ENCODE measurements at places on chromosomes 7 and 10.
A peak's percentile ranks its signal among the peaks of the same experiment; 100 is the strongest.

DNA sequence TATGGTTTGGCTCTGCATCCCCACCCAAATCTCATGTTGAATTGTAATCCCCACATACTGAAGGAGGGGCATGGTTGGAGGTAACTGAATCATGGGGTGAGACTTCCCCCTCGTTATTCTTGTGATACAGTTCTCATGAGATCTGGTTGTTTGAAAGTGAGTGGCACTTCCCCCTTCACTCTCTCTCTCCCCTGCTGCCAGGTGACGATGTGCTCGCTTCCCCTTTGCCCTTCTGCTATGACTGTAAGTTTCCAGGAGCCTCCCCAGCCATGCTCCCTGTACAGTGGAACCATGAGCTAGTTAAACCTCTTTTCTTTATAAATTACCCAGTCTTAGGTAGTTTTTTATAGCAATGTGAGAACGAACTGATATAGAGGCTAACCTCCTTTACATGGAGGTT lies 16.6 kb downstream of the PLPP4 start:
- DNase-seq: no peak

GRCh38 chr10:21860718-21861117 lies 142.8 kb downstream of the DNAJC1 start:
- DNase-seq: no peak

- no peak for DNase-seq
Measured at GRCh38 chr10:124916098-124916584, 25.8 kb upstream of the ZRANB1 start.

DNA sequence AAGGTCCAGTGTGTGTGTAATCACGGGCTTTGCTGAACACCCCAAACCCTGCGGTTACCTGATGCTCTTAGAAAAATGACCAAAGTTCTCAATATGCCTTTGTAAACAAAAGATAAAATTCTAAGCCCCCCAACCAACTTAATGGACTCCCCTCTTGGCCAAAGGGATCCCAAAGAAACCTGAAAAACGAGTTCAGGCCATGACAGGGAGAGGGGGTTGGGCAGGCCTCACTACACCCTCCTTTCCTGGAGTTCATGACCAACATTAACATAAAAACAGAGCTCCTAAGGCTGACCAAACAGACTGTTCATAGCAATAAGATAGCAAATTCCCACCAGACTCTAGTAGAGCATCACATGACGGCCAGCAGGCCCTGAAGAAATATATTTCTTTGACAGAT lies 3.0 kb upstream of the VIPR2 start:
- no peak for DNase-seq

GRCh38 chr10:127444155-127444554 lies 105.0 kb upstream of the NPS start:
- DNase-seq: no peak

- DNase-seq: no peak
Measured at GRCh38 chr10:107803546-107803945, 639.0 kb upstream of the SORCS1 start.

GRCh38 chr10:103555325-103555649 lies 61.8 kb downstream of the NEURL1 start:
- DNase-seq: no peak

- no peak for DNase-seq
Measured at GRCh38 chr10:119119400-119119799, 15.5 kb downstream of the DENND10 start.

- DNase-seq: no peak
Measured at GRCh38 chr7:41568135-41568534, 134.8 kb downstream of the INHBA start.

DNA sequence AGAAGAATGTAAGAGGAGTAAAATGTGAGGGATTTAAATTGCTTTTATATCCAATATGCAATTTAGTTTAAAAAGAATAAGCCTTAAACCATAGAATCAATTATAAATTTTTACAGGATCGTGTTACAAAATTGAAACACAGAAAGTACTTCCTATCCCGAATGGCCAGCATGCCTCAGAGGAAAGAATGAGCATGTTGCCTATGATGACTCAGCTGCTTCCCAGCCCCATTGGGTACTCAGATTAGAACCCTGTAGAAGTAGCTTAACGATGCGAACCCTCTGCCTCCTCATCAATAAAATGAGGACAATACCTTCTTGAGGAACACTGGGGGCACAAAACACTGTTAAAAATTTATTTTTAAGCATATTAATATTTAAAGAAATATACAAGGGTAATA lies 113.4 kb upstream of the CDK1 start:
- no peak for DNase-seq

DNA sequence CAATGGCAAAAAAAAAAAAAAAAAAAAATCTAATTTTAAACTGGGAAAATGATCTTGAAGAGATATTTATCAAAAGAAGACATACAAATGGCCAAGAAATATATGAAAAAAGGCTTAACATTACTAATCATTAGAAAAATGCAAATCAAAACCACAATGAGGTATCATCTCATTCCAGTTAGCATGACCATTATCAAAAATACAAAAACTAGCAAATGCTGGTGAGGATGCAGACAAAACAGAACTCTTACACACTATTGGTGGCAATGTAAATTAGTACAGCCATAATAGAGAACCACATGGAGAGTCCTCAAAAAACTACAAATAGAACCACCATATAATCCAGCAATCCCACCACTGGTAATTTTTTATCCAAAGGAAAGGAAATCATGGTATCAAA lies 489.6 kb downstream of the TNS3 start:
- DNase-seq: no peak

- peak; percentile 45 for DNase-seq
Measured at GRCh38 chr10:70816220-70816894, 609 bp downstream of the SGPL1 start.

GRCh38 chr10:11823122-11823988 lies at the start of gene PROSER2:
PROSER2 (plus strand) TSS chr10:11823356; CDS start chr10:11852078, 28,722 bp downstream.
- no peak for DNase-seq

DNA sequence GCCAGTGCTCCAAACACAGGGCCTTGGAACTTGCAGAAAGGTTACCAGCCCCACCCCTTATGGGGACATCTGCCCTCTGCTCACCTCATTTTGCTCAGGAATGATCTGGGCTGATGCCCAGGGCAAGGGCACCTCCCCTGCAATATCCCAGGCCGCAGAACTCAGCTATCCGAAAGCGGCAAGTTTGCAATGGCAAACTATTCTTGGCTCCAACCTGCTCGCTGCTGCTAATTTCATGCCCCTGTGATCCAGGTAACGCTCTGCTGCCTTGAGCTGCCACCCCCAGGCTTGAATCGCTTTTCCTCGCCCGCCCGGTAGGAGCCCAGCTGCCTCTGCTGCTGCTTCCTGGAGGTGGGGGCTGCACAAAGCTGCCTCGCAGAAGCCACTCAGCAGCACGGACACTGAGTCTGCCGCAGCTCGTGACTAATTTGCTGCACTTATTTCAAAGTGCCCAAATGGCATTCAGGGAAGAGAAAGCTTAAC lies 18.2 kb downstream of the SLC29A3 start:
- DNase-seq: no peak

DNA sequence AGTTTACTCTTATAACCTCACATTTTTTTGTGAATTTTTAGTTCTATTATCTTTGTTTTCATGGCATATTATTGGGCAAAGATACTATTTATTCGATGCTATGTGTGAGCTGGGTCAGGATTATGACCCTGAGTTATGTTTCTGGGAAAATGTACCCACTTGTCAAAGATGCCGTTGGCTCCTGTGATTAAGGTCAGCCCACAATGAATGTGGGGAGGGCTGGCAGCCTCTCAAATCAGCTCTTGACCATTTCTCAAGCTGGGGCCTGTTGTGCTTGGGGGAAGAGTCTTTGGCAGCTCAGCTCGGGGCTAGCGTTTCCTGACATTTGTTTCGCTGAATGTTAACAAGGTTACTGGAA lies 97.5 kb downstream of the TCF7L2 start:
- no peak for DNase-seq

- no peak for DNase-seq
Measured at GRCh38 chr7:66583490-66584110, 45.1 kb upstream of the KCTD7 start.

GRCh38 chr7:79735012-79735411 lies 281.5 kb upstream of the MAGI2 start:
- no peak for DNase-seq

DNA sequence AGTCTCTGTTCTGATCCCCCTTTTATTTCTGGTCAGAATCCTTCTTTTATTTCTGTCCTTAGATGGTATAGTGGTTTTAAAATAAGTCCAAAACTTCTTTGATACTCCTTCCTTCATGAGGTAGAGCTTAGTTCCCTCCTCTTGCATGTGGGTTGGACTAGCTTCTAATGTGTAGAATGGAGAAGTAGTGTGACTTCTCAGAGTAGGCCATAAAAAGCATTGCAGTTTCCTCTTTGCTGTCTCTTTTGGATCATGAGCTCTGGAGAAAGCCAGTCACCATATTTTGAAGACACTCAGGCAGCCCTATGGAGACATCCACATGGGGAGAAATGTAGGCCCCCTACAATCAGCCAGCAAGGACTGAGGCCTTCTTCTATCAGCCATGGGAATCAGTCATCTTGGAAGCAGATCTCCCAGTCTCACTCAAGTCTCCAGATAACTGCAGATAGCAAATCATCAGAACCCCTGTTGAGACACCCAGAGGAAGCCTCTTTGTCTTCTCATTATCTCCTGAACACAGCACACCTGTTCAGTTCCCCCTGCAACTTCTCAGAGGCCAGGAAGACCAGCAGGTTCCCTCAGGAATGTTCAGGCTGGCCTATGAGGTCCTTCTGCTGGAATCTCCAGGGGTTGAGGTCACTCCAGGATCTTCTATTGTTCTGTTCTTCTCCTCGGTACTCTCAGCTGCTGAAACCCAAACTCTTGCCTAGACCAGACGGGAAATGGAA lies 511.9 kb upstream of the ZMIZ1 start:
- no peak for DNase-seq

- no peak for DNase-seq
Measured at GRCh38 chr10:14678637-14679036, 96.1 kb downstream of the FAM107B start.

DNA sequence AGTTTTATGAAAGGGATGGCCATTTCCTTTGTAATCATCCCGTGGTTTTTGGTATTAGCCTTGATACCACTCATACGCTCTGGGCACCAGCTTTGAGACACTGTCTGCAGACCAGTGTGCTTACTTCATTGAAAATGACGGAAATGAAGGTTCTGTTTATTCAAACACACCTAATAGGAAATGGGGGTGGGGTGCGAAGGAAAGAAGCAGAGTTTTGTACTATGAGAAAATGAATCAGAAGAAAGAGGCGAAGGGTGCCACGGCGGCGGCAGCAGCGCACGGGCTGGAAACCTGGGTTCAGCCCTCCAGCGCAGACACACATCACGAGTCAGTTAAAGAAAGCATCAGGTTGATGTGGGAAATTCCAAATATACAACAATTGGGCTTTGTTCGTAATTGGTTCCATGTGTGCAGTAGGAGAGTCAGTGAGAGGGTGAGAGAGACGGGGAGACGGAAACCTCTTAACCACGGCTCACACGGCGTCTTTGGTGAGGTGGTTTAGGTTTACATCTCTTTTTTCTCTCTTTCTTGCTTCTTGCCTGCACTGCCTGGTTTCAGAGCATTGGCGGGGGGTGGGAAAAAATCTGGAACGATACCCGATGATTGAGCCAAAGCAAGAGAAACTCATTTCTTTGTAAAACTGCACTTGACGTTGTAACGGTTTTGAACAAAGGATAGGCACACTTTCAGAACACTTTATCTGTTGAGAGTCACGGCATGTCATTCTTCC lies 321.2 kb downstream of the FRMD4A start:
- no peak for DNase-seq

DNA sequence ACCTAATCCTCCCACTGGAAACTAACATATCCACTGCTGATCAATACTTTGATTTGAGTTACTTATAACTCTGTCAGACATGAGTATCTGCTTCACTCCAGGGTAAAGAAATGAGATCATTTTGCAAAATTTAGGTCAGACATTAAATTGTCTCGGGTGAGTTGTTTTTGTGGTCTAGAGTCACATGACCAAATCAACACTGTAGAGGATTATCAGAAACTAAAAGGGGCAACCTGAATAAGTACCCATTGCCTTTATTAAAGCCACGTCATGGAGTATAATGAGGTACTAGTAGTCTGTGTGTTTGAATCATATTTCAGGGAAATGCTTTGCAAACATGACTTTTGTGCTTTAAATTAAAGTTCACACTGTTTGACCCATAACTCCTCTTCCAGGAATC lies 107.7 kb upstream of the ADO start:
- no peak for DNase-seq

- peak; percentile 86 for DNase-seq
Measured at GRCh38 chr7:107169120-107170050, 582 bp downstream of the HBP1 start.

GRCh38 chr10:101960879-101961395 lies 95.0 kb downstream of the ARMH3 start:
- no peak for DNase-seq

- DNase-seq: no peak
Measured at GRCh38 chr10:58741673-58742072, 229.0 kb downstream of the BICC1 start.

GRCh38 chr7:98303906-98304305 lies 22.4 kb downstream of the BRI3 start:
- DNase-seq: no peak

DNA sequence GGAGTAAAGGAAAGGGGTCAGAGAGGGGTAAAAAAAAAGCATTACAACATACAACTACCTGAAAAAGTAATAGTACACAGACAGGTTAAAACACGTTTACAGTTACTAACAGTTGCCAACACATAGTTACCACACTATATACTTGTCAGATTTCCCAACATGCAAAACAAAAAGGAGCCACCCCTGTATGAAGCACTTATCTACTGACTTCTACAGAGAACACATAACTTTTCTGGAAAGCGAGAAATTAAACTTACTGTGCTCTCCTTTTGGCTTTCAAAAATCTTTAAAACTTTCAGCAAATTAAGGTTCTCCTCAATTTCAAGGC lies 2.1 kb downstream of the ABI1 start:
- no peak for DNase-seq

DNA sequence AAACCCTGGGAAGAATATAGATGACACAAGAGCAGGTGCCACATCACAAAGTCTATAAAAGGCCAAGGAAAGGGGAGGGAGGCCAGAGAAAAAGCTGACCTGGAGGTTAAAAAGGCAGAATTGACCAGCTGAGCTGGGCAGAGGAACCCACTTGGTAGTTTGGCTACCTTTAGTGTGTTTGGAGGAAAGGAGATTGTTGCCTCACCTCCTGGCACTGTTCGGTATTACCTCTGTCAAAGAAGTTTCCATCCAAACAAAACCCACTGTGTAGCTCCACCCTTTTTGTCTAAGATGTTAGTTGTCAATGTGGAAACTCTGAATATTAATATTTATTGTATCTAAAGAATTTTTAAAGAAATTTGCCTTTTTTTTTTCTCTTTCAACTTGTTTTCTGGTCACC lies 23.4 kb downstream of the ENTPD7 start:
- no peak for DNase-seq

GRCh38 chr7:51644216-51644615 lies 327.6 kb upstream of the COBL start:
- no peak for DNase-seq

DNA sequence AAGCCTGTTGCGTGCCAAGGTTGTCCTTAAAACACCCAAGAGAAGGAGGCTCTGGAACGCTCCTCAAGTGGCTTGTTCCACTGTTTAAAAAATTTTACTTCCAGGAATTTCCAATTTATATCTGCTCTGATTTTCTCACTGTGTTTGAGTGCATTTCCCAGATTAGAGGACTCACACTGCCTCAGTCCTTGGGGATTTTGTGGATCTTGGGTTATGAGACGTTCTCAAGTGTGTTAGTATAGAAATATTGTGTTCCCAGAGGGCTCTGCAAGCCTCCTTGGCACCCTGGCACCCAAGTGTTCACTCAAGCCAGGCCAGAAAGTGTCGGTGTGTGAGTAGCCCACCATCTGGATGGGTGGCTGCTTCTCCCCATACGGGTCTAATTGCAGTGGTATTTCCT lies 192.2 kb downstream of the SNX10 start:
- no peak for DNase-seq

- no peak for DNase-seq
Measured at GRCh38 chr10:9451211-9451773, 1396.8 kb downstream of the GATA3 start.
